ENCODE measurements at places on chromosomes 4 and X.

DNA sequence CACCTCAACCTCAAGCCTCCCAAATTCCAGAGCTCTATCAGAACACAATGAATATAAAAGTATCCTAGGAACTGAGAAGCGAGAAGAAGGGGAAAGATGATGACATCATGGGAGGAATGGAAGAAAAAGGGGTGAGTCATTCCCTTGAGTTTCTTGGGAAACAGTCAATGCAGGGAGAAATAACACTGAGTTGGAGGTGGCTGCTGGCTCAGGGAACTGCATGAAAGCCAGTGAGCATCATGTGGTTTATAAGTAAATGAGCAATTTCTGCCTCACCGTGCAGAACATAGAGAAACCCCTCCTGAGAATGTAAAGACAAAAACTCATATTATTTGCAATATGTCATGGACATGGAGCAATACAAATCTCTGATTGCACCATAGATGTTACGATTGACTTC is 73.3 kb downstream of the SHOX start:
- DNase-seq: no peak

- DNase-seq: no peak
These were observed 41.2 kb downstream of the RELL1 start for GRCh38 chr4:37644962-37645361.

DNA sequence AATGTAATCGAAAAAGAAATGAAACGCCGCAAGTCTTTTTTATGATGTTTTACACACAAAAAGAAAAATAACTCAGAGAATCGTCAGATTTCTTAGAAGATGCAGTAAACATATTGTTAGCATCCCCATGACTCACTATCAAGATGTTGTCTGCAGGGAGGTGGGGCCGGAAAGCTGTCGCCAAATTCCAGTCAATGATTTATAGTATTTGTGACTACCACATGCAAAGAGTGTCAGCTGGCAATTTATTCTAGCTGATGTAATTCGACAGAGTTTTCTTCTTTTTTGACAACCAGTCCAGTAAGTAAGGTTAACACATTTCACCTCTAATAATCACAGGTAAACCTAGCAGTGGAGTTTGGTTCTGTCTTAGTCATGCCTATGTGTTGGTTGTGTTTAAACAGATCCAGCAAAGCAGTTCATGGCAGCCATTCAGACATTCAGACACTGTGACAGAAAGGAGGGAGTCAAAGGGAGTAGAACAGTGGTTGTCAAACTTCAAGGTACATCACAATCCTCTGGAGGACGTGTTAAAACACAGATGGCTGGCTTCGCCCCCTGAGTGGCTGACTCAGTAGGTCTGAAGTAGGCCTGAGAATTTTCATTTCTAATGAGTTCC is 19.8 kb upstream of the PPP1R2C start:
- DNase-seq: no peak

DNA sequence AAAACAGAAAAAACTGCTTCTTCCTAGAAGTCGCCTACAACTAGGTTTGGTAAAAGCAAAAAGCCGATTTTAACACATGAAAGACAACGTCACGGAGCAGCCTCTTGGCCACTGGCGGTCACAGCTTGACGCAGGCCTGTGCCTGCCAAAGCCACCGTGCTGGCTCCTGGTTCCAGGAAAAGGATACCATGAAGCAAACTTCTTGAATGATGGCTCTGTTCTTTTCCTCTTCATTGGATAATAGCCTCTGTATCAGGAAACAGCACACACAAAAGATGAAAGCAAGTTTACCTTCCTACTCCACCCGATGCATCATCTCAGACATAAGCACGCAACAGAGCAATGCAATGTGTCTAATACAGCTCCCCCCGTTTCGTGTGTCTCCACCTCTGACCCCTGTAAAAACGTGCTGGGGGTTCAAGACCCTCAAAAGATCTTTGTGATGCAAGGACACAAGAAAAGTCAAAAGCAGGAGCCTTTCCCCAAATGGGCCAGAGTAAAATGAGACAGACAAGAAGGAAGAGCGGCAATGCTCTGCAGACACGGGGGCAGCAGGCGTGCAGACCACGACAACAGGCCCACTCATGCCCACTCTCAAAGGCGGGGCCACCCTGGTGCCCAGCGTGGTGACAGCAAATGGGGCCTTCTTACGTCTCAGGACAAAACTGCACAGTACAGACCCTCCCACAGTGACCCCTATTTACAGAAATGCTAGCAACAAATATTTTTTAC is 19.4 kb downstream of the GAK start:
- DNase-seq: no peak

DNA sequence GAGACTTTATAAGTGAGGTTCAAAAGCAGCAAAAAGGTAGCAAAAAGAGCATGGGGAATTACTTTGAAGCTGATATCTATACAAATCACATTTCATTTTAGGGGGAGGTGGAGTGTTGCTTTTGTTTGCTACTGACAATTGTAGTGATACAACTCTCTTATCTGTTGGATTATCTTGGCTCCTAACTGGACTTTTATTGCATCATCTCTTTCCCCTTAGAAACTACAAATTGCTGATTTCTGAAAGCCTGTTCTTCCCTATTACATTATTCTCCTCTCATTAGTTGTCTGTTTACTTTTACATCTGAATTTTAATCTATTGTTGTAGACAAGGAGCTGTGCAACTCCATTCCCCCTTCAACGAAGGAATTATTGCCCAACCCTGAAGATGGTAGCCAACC is 75.0 kb upstream of the GNPDA2 start:
- DNase-seq: no peak

DNA sequence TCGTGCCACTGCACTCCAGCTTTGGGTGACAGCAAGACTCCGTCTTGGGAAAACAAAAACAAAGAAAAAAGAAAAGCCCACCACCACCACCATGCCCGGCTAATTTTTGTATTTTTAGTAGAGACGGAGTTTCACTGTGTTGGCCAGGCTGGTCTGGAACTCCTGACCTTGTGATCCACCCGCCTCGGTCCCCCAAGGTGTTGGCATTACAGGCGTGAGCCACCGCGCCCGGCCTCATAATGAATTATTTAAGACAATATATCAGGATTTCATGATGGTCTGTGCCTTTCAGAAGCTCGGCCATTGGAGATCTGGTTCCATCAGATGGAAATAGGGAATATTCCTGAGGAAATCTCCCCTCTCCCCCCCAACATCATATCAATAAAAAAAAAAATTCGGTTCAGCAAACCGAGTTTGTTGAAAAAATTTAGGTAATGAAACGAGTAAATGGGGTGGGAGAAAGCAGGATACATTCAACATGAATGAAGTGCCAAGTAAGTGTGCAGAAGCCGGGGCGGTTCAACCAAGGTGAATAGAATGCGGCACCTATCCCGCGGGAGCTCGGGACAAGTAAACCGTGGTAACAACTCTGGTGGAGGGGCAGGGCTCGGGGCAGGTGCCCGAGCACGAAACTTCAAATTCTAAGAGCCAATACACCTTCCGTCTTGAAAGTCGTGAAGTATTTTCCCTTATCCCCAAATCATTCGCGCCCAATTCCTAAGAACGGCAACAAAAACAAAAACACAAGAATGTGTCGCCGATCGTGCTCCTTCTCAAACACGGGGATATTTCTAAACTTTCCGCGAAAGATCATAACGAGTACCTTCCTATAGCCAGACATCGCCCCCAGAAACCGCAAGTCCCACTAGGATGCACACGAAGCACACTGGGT is 773 bp upstream of the TXLNG start:
- peak; percentile 40 for DNase-seq

DNA sequence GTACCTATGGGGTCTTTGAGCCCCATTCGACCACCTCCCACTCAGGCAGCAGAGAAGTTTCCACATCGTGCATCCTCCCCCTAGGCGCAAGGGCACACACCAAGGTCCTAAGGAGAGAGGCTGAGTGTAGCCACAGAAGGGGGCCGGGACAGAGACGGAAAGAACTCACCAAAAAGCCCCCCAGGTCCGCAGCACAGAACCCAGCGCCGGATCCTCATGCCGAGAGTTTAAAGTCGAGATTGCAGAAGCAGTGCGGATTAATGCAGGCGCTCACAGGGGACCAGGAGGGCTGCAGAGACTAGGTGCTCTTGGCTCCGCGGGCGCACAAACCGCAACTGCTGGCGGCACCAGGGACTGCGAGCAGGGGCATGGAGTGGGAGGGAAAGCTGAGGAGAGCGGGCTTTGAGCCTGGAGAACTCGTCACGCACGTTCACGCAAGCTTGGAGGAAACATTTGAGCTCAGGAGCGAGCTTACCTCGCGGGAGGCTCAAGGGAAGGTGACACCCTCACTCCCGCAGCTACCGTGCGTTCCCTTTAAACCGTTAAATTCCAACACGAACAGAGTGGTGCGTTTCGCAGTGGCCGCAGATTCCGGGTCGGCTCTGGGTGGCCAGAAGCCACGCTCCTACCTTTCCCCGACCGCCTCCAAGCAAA is 8.5 kb downstream of the NKX3-2 start:
- no peak for DNase-seq

- DNase-seq: no peak
These were observed 28.1 kb downstream of the SMIM43 start for GRCh38 chr4:121736735-121737351.

DNA sequence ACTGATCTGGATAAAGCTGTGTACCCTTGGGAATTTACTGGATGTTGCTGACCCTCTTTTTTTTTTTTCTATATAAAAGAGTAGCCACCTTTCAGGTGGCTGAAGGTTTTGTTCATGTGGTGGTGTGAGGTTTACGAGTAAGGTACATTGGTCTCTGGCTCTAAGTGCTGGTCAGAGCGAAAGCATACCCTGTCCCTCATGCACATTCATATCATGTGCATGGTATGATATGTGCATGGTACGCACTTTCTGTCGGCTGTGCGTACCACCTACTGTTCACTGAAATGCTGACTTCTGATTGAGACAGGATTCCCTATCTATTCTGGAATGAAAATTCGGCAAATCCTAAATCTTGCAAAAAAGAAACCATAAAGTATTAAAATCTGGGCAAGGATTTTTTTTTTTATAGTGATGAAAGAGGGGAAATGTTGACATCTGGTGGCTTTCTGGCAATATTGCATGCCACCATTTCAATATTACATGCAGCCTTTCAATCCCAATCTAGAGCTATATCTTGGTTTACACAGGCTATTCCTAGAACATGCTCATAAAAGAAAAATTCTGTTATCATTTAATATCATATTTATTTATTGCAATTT is 32.8 kb downstream of the FAM149A start:
- DNase-seq: no peak

GRCh38 chr4:79575709-79576428 is 167.8 kb upstream of the GK2 start:
- no peak for DNase-seq

GRCh38 chr4:21649391-21650090 is 299.0 kb downstream of the KCNIP4 start:
- no peak for DNase-seq

- DNase-seq: no peak
These were observed 1.5 kb upstream of the COMMD8 start for GRCh38 chr4:47465004-47465403.

GRCh38 chrX:24229400-24229879 is 79.9 kb downstream of the ZFX start:
- no peak for DNase-seq

GRCh38 chr4:24006269-24006668 is 116.4 kb upstream of the PPARGC1A start:
- DNase-seq: no peak

DNA sequence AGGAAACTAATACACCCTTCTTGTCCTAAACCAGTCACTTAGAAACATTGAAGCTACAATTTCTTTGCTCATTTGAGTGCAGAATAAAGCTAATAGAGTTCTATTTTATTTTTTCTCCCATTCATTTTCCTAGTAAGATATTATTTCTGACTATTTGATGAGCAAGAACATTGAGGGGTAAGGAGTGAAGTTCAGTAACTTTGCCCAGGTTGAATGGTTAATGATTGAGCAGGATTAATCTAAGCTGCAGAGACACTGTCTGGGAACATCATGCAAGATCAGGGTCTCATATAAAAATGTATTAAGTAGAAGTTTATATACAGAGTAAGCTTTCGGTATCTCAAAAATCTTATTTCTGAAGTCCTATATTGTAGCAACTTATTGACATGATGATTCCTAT is 102.4 kb upstream of the LIMCH1 start:
- DNase-seq: no peak

GRCh38 chr4:62262676-62263075 is 1062.5 kb downstream of the ADGRL3 start:
- DNase-seq: no peak

GRCh38 chr4:182494103-182494502 is 250.9 kb downstream of the TENM3 start:
- DNase-seq: no peak

GRCh38 chr4:11799196-11799595 is 370.5 kb upstream of the HS3ST1 start:
- DNase-seq: no peak

- DNase-seq: no peak
These were observed 1136.6 kb downstream of the FAT4 start for GRCh38 chr4:126451237-126451873.

GRCh38 chr4:14631806-14632440 is 370.4 kb upstream of the CPEB2 start:
- no peak for DNase-seq

DNA sequence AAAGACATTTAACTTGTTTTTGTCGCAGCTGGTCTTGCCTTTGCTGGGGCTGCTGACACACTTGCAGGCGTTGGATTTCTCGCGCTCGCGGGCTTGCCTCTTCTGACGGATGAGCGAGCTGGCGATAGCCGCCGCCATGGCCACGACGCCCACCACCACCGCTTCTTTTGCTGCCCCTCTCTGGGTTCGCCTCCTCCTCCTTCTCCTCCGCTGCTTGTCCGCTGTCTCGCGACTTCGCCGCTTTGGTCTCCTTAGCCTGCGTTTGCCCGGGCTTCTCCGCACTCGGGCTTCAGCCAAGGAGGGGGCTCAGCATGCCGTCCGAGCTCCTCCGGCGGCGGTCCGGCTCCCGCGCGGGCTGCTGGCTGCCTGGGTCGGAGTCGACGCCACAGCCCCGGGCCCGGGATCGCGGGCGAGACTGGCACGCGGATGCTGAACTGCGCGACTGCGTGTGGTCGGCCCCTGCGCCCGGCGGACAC is 613 bp downstream of the FGF13 start:
- no peak for DNase-seq

GRCh38 chrX:111848541-111848940 is 27.4 kb upstream of the TRPC5OS start:
- no peak for DNase-seq

GRCh38 chr4:170145120-170145519 is 55.4 kb upstream of the AADAT start:
- DNase-seq: no peak

DNA sequence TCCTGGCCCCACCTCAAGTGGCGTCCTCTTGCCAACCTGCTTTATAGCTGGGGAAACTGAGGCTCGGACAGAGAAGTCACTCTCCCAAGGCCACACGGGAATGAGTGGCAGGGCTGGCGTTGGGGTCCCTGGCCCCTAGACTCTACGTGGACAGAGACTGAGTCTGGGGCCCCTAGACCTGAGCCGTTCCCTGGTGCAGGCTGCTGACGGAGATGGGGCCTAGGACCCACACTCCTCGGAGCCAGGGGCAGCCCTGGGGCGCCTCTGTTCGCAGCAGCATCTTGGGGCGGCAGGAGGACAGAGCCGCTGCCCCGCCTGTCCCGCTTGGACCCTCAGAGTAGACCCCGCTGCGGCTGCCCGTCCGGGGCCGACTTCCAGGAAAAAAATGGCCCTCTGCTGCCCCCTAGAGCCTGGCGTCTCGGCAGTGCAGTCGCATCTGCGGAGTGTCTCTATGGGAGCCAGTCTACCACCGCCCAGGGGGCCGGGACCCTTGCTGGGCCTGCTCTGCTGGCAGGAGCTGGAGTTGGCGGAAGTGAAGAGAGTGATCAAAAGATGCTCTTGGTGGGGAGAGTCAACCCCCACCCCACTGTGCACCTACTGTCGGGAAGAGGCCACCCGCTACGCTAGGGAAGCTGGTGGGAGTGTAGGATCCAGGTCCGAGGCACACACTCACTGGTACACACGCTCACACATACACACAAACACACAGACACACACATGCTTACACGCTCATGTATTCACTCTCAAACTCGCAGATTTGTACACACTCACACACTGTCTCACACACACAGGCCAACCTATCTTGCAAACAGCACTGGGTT is 220.1 kb downstream of the AFAP1 start:
- peak; percentile 65 for DNase-seq

Data from activated T-cell treated with anti-CD3 and anti-CD28 coated beads, Interleukin-2, amount 50 U/mL, for 1 hour (primary cell).